ENCODE measurements at places on chromosomes 13 and 19.

GRCh38 chr19:1264801-1265614 is 4.1 kb upstream of the CIRBP start:
- DNase-seq: no peak

- no peak for DNase-seq
Observed at GRCh38 chr19:34260771-34261173, 6.4 kb downstream of the GARRE1 start.

DNA sequence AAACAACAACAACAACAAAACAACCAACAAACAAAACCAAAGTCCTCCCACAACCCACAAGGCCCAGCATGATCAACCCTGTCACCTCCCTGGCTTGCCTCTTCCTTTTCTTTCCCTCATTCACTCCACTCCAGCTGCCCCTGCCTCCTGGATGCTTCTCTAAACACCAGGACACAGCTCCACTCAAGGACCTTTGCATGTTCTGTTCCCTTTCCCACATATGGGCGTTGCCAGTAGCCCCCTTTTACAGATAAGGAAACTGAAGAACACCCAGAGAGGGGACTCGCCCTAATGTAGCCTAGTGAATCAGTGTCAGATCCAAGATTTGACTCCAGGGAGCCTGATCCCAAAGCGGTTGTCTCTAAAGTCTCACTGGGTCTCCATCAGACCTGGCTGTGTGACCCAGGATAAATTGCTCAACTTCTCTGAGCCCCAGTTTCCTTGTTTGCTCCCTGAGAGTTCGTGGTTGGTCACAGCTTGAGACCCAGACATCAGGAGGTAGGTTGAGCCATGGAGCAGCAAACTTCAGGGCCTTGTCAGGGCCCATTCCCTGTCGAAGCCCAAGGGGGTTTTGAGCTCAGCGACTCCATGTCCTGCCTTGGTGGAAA is 3.0 kb upstream of the DOCK6 start:
- DNase-seq: no peak

- DNase-seq: peak; percentile 62
Observed at GRCh38 chr19:56477429-56478338, 539 bp upstream of the ZNF667 start.

GRCh38 chr19:54439174-54439851 is 9.7 kb upstream of the LENG8 start:
- no peak for DNase-seq

- DNase-seq: no peak
Observed at GRCh38 chr19:30682146-30682998, 310.2 kb downstream of the ZNF536 start.

DNA sequence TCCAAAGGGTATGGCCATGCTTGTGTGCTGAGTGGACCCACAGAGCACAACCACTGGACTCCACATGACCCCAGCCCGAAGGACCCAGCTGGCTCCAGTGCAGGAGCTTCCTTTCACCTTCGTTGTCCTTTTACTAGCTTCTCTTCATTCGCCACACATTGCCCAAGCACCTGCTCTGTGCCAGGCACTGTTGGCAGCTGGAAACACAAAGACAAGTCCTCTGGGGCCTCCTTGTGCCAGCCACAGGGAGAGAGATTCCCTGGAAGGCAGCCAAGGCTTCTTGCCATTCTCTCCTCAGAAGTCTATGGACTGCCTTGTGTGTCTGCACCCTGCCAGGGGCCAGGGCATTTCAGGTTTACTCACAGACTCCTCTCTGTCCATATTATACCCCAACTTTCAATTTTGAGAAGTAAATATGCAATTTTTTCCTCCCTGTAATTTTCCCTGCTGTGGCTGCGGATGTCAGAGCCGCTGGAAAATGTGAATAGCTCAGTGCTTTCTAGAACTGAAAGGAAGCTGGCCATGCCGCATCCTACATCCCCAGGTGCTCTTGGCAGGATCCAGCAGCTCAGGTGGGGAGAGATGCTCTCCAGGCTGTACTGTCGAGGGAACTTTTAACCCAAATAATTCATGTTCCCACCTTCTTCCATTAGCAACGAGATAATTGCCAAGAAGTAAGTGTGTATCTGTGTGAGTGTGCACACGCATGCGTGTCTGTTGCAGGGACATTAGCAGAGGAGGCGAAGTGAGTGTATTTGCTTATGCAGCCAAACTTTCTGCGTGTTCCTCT is 57.2 kb downstream of the CHST8 start:
- no peak for DNase-seq

- no peak for DNase-seq
Observed at GRCh38 chr13:67803118-67803517, 573.0 kb upstream of the PCDH9 start.

DNA sequence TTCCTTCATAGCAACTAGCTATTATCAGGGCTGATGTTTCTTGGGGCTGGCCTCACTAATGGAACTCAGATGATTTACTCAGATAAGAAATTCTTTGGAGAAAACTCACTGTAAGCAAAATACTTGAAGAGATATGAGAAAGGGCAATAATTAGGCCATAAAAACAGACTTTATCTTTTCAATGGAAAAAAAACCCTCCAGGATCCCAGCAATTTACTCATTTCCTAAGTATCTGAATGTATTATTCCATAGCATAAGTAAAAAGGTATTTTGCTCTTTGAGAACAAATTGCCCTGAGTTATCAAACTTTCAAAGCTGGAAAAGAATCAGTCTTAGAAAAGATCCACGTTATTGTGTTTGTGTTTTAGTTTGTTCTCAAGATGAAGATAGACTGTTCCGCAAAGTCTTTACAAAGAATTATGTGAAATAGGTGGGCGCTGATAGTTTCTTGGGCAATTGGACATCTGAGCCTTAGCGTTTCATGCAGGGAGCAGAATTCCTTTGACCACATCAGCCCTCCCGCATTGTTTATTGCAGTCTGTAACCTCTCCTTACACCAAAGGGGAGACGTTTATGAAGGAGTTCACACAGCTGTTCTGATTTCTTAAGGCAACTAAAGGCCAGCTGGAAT is 29.1 kb upstream of the CSNK1A1L start:
- DNase-seq: no peak

DNA sequence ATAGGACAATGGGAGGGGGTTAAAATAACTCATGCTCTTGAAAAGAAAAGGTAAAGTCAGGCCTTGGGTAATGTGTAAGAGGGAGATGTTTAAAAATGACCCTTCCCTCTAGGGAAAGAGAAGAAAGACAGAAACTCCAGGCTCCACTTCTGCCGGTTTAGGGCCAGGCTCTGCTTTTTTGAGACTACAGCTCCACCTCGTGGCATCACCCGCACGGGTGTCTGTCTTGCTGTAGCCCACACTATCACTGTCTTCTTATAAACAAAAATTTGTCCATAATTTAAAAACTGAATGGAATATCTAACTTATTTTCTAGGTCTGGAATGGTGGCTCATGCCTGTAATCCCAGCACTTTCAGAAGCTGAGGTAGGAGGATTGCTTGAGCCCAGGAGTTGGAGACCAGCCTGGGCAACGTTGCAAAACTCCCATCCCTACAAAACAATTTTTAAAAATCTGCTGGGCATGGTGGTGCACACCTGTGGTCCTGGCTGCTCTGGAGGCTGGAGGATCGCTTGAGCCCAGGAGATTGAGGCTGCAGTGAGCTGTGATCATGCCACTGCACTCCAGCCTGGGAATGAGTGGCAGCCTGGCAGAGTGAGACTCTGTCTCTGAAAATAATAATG is 65.1 kb upstream of the GTF3A start:
- peak; percentile 77 for DNase-seq

GRCh38 chr19:19160461-19161035 is 9.5 kb downstream of the MEF2B start:
- no peak for DNase-seq

- no peak for DNase-seq
Observed at GRCh38 chr19:3823350-3823713, 37.2 kb upstream of the MATK start.

DNA sequence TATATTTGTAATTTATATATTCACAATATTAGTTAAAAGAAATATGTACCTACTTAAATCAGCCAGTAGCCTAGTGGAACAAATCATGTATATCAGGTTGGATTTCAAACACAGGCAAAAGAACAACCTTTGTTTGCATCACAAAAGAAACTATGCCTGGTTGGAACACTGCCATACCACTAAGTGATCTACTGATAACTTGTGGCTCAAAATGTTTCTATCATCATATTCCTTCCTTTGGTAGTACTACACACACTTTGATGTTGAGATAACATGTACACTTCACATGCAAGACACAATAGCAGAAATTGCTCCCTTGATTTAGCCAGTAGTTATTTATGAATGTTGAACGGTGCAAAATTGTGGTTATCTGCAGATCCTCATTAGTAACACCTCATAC is 146.0 kb upstream of the GPC6 start:
- DNase-seq: no peak

DNA sequence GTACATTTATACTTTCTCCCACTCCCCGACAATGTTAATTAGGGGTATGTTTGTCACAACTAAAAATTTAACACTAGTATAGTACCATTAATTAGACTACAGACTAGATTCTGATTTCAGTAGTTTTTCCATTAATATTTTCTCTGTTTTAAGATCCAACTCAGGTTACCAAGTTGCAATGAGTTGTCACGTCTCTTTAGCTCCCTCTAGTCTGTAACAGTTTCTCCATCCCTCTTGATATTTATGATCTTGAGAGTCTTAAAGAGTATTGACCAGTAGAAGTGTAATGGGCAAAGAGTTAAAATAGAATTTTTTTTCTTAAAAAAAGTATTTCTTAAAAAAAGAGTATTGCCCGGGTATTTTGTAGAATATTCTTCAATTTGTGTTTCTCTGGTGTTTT is 598.1 kb downstream of the TBC1D4 start:
- DNase-seq: no peak

DNA sequence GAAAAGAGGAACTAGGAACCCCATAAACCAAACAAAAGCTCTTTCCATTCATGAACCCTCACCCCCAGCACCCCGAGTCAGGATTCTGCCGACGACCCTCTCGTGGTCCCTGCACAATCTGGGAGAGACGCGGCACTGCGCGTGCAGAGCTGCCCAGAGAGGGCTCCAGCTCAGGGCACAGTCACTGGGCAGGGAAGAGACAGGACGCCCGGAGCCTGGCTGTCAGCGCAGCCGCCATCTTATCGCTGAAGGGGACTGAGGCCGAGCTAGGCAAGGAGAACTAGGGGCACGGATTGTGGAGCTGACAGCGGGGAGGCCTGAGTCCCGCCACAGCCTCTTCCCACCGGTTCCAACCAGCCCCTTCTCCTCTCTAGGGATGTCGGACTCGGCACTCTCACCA is 349 bp downstream of the ZNF98 start:
- no peak for DNase-seq

DNA sequence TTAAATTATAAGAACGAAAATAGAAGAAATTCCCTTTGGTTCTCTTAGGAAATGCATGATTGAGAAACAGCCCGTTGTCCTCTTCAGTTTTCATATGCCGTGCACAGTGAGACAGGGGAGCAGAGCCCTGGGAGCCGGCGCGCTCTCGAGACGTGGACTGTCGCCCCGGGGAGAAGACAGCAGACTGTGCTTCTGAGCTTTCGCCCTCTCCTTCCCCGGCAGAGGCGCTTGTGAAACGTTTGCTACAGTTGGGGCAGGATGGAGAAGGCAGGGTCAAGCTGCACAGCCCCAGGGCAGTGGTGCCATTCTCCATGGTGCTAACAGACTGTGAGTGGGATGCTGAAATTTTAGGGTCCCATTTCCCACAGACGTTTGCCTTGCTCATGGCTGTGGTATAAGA is 192.2 kb upstream of the KL start:
- no peak for DNase-seq

GRCh38 chr13:36883824-36884223 is 36.2 kb downstream of the SMAD9 start:
- no peak for DNase-seq

- no peak for DNase-seq
Observed at GRCh38 chr19:54534156-54534555, 31.5 kb downstream of the LAIR2 start.

GRCh38 chr13:108785844-108786243 is 156.4 kb downstream of the MYO16 start:
- no peak for DNase-seq

GRCh38 chr13:64697226-64697625 is 2532.9 kb downstream of the PCDH9 start:
- DNase-seq: no peak

- DNase-seq: no peak
Observed at GRCh38 chr19:23286477-23286876, 36.3 kb upstream of the ZNF724 start.

GRCh38 chr13:107299717-107300116 is 731.8 kb upstream of the ARGLU1 start:
- no peak for DNase-seq

GRCh38 chr19:38006361-38007045 is 99.5 kb downstream of the SIPA1L3 start:
- peak; percentile 43 for DNase-seq

GRCh38 chr13:112968910-112969691 is at the start of gene MCF2L:
TSS of gene MCF2L (plus strand) at chr13:112969214. CDS start at chr13:112969380, 166 bp downstream.
- peak; percentile 61 for DNase-seq

GRCh38 chr13:27783111-27783510 is 9.2 kb upstream of the GSX1 start:
- DNase-seq: no peak

- DNase-seq: no peak
Observed at GRCh38 chr13:82878536-82878935, 1003.7 kb downstream of the SLITRK1 start.

DNA sequence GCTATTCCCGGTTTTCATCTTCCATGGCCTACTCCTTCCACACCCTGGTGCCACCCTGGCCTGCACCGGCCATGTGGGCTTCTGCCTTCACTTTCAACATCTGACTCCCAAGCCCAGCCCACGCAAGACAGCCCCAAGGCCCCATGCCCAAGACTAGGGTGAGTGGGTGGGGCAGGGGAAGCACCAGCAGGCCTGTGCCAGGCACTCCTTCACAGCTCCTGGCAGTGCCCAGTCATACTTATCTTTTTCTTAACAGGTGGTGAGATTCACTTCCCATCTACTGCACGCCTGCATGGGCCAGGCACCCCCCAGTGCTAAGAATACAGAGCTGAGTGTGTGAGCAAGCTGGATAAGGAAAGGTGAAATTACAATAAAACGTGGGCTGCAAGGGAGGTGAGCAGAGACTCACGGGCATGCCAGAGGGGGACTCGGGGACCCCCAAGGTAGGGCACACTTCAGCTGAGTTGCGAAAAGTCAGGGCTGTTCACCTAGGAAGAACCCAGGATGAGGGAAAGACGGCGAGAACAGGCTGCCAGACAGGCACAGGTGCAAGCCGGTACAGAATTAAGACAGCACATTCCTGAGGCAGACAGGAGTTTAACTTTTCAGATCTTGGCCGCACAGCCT is 55.7 kb downstream of the COL4A1 start:
- no peak for DNase-seq

DNA sequence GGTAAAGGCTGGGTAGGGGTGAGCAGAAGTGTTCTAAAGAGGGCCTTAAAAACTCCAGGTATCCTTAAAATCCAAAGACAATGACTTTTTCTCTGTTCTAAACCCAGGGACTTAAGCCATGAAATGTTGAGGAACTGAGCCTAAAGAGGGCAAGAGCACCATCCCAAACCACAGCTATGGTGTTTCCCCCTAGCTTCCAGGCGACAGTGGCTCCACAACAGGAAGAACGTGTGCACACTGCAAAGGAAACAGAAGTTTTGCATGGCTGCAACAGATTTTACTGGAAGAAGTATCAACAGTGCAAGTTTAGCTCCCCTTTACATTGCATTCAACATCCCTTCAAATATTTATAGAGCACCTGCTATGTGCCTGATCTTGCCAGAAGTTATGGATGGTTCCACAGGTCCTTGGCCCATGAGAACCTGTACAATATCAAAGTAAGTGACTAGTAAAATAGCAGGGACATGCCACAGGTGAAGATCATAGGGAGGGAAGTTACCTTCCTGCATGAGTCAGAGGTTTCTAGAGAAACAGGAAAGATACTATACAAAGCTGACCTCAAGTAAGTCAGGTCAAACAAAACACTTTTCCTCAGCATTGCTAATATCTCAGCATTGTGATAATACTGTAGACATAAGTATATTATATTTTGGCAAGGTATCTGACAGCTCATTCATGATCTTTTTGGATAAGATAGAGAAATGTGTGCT is 8.4 kb upstream of the KCTD12 start:
- DNase-seq: peak; percentile 51
